ENCODE measurements at places on chromosomes 16 and 17. TPM values are rescaled to one million over a fixed set of nuclear protein-coding genes. Genes with fewer than 3 reads are reported as not detected.

DNA sequence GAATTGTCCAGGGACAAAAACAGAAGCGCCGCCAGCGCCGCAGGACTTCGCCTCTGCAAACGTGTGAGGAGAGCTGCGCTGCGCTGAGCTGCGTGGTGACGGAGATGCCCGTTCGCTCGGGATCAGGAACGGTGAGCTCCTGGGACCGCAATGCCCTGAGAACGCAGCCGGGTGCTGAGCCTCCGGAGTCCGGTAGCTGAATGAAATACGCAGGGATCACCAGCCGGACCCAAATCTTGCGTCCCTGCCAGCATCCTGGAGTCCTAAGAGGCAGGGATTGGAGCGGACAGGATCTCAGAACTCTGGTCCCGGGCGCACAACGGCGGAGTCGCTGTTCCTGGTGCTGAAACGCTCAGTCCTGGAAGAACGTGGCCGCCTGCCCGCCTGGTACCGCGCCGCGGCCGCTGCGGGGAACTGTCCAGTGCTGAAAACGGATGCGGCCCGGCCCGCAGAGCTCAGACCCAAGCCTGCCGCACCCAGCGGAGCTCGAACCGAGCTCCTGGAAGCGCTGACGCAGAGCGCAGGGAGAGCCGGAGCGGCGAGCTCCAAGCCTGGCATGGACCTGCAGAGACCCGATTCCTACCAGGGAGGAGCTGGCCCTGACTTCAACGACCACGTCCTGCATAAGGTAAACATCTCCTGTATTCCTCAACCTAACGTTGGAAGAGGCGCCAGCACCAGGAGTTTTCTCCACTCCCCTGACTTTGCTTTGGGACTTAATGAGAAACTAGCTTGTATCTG lies 41.5 kb downstream of the CD300LF start:
- no peak overlapping the region for H3K27ac ChIP-seq
- peak; percentile 86 for DNase-seq
- H3K27me3 ChIP-seq = peaks cover 56% of the 10 kb centered on the region
- H3K4me3 ChIP-seq = no peak overlapping the region
- no peaks in the 10 kb centered on the region for H3K36me3 ChIP-seq
- no peaks in the 10 kb centered on the region for H3K4me1 ChIP-seq

GRCh38 chr17:9330141-9330540 lies 245.5 kb downstream of the STX8 start:
- H3K4me3 ChIP-seq = no peak overlapping the region
- H3K36me3 ChIP-seq = peaks cover 7% of the 10 kb centered on the region
- H3K4me1 ChIP-seq = no peaks in the 10 kb centered on the region
- H3K27me3 ChIP-seq = no peaks in the 10 kb centered on the region
- no peak for DNase-seq

- no peaks in the 10 kb centered on the region for H3K36me3 ChIP-seq
- H3K4me3 ChIP-seq = no peak overlapping the region
- no peaks in the 10 kb centered on the region for H3K27me3 ChIP-seq
- H3K27ac ChIP-seq = no peak overlapping the region
Observed at GRCh38 chr16:65339062-65339461, 217.2 kb upstream of the CDH11 start.

GRCh38 chr16:85483424-85483823 lies 129.7 kb upstream of the GSE1 start:
- no peaks in the 10 kb centered on the region for H3K4me1 ChIP-seq
- H3K4me3 ChIP-seq = no peak overlapping the region
- H3K27ac ChIP-seq = no peak overlapping the region
- H3K36me3 ChIP-seq = no peaks in the 10 kb centered on the region
- no peak for DNase-seq
- H3K27me3 ChIP-seq = no peaks in the 10 kb centered on the region

DNA sequence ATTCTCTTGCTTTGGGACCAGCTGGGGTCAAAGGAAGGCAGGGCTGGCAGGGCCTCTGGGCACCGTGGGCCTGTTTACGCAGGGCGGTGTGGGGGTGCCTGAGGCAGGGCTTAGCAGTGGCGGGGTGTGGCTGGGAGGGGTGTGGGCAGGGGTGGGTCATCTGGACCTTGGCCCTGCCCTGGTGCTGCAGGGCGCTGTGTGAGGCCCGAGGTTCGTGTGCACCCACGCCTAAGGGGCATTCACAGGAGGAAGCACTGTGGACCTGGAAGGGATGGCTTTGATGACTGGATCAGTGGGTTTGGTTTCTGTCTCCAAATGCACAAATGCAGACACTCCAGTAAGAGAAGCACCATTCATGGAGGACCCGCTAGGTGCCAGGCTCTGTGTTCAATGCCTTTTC lies 37.3 kb downstream of the BCO1 start:
- no peak overlapping the region for H3K27ac ChIP-seq
- no peaks in the 10 kb centered on the region for H3K36me3 ChIP-seq
- no peak overlapping the region for H3K4me3 ChIP-seq

DNA sequence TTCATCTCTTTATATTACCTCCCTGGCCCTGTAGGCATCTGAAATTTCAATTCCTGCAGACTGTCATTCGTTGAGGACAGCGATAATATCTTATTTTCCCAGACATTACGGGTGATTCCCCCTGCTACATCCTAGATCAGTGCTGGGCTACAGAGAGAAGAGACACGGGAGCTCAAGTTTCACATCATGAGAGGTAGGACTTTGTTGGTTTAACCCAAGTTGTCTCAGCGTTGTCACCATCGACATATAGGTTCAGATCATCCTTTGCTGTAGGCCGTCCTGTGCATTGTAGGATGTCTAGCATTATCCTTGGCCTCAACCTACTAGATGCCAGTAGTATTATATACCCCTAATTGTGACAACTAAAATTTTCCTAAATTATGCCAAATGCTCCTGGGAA lies 19.3 kb downstream of the MT1X start:
- H3K4me3 ChIP-seq = no peak overlapping the region
- DNase-seq = no peak
- H3K4me1 ChIP-seq = peaks cover 11% of the 10 kb centered on the region
- peak overlapping the region; percentile 60 for H3K27ac ChIP-seq

NAGPA gene
- 15.6 TPM for total RNA-seq

NACA2 gene
- not detected for total RNA-seq

CES4A gene
- total RNA-seq = 12.0 TPM

Measured in activated CD8-positive, alpha-beta T cell treated with anti-CD3 and anti-CD28 coated beads, Interleukin-2, amount 10 ng/mL, durations not matched to agents 7 days and 5 days (primary cell).